Non-pigmented ciliary epithelial cell (primary cell): ENCODE measurements at places on chromosomes 1 and 21.

GRCh38 chr1:92315766-92316599 lies 17.1 kb downstream of the RPAP2 start:
- no peak for DNase-seq

- DNase-seq: no peak
Observed at GRCh38 chr1:170586321-170587252, 54.6 kb downstream of the GORAB start.

DNA sequence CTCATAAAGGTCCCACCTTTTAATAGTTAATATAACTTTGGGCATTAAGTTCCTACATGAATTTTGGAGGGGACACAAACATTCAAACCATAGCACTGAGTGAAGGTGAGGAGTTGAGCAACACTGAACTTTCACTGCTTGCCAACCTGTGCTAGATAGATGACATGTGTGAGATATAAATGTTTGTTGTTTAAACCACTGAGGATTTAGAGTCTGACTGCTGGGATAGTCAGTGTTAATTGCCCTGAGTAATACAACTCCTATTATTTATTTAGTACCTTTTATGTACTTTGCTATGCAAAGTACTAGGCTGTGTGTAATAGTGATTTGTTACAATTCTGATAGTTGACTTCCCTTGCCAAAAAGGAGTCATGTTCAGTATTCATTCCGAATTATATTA lies 32.4 kb upstream of the SLC16A1 start:
- DNase-seq: no peak

DNA sequence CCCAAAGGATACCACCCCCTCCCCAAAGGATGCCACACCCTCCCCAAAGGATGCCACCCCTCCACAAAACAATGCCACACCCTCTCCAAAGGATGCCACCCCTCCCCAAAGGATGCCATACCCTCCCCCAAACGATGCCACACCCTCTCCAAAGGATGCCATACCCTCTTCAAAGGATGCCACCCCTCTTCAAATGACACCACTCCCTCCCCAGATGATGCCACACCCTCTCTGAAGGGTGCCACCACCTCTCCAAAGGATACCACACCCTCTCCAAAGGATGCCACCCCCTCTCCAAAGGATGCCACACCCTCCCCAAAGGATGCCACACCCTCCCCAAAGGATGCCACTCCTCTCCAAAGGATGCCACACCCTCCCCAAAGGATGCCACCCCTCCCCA lies 21.6 kb upstream of the TRIM17 start:
- no peak for DNase-seq

DNA sequence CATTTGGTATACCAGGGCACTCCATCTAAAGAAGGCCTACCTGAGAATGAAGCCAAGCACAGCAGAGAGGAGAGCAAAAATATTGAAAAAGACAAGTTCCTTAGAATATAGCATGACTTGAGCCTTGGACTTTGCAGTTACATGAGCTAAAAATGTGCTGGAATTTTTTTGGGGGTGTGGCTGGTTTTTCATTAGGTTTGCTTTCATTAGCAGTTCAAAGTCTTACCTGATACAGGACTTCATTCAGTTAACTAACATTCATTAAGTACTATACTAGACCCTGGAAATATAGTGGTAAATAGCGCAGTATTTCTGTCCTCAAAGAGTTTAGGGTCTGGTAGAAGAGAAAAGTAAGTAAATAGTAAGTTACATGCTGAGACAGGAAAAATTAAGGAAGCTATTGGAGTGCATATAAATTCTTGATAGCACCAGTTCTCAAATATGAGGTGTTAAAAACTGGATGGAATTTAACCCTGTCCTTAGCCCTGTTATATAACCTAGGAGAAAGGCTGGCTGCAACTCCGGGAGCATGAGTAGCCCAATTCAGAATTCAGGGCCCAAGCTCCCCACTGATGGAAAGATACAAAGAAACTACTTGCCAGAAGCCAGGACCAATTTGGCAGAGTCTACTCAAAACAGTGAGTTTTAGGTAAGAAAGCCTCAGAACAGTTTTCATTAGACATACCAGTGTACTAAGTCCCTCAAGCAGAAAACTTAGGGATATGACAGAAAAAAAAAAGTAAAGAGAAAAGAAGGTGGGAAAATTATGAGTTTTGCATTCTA lies 3.1 kb upstream of the DOCK7 start:
- DNase-seq: no peak

- DNase-seq: no peak
Observed at GRCh38 chr1:165600793-165601192, 30.2 kb upstream of the MGST3 start.

- no peak for DNase-seq
Observed at GRCh38 chr1:88877382-88877825, 14.0 kb downstream of the GTF2B start.

GRCh38 chr1:47650205-47650604 lies 212.4 kb downstream of the FOXD2 start:
- peak; percentile 93 for DNase-seq

GRCh38 chr1:237570530-237570929 lies 320.2 kb downstream of the ZP4 start:
- DNase-seq: no peak

DNA sequence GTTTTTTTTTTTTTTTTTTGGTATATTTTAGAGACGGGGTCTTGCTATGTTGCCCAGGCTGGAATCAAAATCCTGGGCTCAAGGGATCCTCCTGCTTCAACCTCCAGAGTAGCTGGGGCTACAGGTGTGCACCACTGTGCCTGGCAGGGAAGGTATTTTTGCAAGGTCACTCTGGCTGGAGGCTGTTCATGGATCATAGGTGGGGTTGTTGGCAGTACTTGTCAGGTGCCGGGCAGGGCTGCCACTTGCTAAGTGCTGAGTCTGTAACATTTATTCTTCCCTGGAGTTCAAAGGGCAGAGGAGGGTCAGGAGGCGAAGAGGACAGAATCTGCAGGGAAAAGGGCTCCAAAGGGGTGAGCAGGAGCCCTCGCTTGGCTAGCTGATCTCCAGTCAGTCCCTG lies 24.1 kb downstream of the A3GALT2 start:
- DNase-seq: no peak

DNA sequence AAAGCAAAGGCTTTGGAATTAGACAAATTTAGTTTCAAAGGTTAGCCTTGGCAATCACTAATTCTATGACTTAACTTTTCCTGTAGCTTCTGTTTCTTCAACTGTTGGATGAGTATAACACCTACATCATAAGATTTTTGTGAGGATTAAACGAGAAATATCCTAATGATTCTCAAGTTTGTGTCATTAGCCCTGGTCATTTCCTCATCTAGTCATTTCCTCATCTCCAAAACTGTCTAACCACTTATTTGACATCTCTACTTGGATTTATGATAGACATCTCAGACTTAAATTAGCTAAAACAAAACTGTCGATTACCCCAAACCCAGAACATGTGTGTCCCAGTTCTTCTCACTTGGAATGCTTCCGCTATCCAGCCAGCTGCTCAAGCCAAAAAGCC lies 80.2 kb upstream of the CHODL start:
- DNase-seq: no peak

DNA sequence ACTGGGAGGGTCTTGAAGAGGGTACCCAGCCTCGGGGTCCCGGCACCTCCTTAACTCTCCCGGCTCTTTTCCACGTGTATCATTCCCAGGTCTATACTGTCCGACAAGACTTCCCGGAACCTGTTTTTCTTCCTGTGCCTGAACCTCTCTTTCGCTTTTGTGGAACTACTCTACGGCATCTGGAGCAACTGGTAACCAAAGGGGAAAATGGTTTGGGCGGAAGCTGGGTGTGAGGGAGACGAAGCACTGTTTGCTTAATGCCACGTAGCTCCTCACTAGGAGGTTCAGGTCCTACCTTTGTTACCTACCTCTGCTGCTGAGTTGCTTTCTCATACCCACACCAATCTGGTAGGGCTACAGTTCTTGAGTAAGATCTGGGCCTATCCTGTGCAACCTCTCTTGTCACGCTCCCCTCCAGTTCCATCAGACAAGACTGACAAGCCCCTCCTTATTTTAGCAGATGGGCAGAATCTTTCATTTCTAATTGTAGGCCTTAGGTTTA lies 642 bp downstream of the SLC30A7 start:
- DNase-seq: no peak

GRCh38 chr1:109994654-109995053 lies 10.1 kb downstream of the AHCYL1 start:
- DNase-seq: no peak

DNA sequence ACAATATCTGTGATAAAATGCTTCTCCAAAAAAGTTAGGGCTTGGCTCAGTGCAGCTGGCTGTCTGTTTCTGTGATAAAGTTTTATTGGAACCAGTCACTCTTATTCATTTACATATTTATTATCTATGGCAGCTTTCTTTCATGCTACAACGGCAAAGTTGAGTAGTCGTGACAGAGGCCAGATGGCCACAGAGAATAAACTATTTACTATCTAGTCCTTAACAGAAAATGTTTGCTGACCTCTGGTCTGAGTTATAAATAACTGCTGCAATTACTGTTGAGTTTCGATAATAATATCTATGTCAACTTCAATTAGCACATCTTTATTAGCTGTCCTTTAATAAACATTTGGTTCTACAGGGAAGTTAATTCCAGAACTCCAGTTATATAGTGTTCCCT lies 180.2 kb upstream of the RUNX1 start:
- DNase-seq: no peak

GRCh38 chr1:205805082-205805711 lies 7.8 kb downstream of the SLC41A1 start:
- DNase-seq: no peak

DNA sequence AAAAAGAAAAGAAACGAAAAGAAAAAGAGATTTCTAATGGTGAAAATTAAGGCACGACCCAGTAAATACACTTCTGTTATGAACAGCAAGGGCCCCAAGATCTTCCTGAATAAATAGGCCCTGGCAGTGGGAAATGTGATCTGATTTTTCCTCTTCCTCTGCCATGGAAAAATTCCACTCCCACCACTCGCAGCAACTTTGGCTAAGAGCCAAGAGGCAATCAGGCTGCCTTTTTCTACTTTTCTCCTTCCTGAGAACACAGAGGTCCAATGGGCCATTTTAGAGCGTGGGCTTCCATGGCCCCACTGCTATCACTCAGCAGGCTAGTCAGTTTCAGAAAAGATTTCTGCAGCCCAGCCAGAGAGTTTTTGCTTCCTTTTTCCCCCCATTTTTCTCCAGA lies 33.7 kb upstream of the AK4 start:
- no peak for DNase-seq

- no peak for DNase-seq
Observed at GRCh38 chr1:1989789-1990188, 13.8 kb downstream of the CFAP74 start.

GRCh38 chr1:178224358-178224757 lies 130.5 kb downstream of the RASAL2 start:
- no peak for DNase-seq

GRCh38 chr1:208962867-208963266 lies 620.6 kb upstream of the CAMK1G start:
- DNase-seq: no peak

DNA sequence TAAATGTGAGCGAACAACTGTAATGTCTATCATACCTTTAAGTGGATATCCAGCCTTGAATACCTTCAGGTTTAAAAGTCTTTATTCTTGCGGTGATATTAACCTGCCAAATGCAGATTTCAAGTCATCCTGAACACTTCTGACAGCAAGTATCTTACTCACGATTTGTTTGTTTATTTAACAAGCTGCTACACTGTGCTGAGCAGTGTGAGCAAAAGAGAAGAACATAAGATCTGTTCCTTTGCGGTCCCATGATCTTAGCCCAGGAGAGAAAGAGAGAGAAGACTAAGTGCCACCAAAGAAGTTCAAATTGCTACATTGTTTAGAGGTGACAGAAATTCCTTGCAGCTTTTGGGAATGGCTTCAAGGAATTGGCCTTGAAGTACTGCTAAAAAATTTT lies 9.5 kb upstream of the IL24 start:
- DNase-seq: no peak

DNA sequence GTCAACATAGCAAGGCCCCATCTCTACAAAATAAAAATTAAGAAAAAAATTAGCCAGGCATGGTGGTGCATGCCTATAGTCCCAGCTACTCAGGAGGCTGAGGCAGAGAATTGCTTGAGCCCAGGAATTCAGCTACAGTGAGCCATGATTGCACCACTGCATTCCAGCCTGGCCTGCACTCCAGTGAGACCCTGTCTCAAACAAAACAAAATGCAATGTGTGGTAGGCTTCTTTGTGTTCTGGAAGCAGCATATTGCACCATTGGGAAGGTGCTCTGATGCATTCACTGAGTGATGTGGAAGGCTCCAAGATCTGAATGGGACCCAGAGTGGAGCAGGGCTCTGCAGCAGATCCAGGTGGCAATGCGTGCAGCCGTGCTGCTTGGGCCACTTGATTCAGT lies 99.6 kb upstream of the COG2 start:
- DNase-seq: no peak

DNA sequence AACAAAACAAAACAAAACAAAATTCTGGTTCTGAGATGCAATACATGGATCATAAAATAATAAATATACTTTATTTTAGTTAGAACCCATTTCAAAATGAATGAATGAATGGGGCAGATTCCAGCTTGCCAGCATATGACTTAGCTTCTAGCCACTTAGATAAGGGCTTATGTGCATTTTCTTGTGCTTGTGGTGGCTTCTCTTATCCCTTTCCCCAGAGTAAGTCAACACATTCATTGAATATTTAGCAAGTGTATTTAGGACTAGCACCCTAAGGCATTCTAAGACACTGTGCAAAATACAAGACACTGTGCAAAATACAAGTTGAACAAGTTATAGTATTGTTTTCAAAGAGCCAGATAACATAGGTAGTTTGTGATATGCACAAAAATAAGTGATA lies 4.7 kb downstream of the ADIPOR1 start:
- DNase-seq: no peak

GRCh38 chr1:184513421-184513820 lies 126.6 kb downstream of the C1orf21 start:
- no peak for DNase-seq

- no peak for DNase-seq
Observed at GRCh38 chr1:31662463-31662862, 17.8 kb upstream of the PEF1 start.

GRCh38 chr1:56452027-56453011 lies 127.0 kb downstream of the PLPP3 start:
- DNase-seq: no peak

DNA sequence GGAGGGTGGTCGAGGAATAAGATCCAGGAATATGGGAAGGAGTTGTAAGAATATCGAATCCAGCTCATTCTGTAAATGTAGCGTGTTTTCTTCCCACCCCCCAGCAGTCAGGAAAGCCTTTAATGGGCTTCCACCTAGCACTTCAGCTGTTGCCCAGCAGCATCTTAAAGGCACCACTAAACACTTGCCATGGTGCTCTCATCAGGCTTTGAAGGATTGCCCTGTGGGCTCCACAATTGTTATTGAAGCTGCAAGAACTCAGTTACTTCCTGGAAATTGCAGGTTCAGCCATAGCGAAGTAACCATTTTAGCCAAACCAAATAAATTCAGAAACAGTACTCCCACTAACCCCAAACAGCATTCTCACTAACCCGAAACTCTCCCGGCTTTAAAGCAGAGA lies 511.2 kb downstream of the PLPP3 start:
- DNase-seq: no peak

- no peak for DNase-seq
Observed at GRCh38 chr1:91697861-91698260, 188.1 kb downstream of the TGFBR3 start.

- no peak for DNase-seq
Observed at GRCh38 chr1:224670506-224670905, 54.4 kb downstream of the CNIH3 start.
